T-cell (primary cell): ENCODE measurements at places on chromosomes 12 and 14.

GRCh38 chr14:89792489-89793366 is 161.8 kb downstream of the EFCAB11 start:
- DNase-seq = no peak

DNA sequence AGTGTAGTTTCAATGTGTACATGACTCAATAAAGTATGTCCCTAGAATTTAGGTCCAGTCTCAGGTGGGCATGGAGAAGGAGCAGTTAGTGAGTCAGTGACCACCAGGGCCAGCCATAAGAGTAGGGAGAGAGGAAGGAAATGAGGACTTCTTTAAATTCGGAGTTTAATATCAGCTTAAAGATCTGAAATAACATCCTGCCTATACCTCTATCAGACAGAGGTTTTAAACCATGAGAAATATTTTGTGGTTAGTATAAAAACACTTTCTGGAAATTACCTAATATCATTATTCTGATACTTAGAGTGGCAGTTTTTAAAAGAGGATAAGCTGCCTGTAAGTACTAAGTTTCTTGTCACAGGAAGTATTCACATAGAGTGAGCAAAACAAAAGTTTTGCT is 61.7 kb upstream of the ST8SIA1 start:
- DNase-seq = no peak

DNA sequence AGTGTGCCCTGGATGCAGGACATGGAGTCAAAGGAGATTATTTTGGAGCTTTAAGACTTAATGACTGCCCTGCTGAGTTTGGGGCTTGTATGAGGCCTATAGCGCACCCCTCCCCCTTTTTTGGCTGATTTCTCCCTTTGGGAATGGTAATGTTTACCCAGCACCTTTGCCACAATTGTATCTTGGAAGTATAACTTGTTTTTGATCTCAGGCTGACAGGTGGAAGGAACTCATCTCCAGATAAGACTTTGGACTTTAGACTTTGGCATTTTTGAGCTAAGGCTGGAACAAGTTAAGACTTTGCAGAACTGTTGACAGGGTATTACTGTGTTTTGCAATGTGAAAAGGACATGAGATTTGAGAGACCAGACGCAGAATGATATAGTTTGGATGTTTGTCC is 110.5 kb downstream of the DERA start:
- no peak for DNase-seq

DNA sequence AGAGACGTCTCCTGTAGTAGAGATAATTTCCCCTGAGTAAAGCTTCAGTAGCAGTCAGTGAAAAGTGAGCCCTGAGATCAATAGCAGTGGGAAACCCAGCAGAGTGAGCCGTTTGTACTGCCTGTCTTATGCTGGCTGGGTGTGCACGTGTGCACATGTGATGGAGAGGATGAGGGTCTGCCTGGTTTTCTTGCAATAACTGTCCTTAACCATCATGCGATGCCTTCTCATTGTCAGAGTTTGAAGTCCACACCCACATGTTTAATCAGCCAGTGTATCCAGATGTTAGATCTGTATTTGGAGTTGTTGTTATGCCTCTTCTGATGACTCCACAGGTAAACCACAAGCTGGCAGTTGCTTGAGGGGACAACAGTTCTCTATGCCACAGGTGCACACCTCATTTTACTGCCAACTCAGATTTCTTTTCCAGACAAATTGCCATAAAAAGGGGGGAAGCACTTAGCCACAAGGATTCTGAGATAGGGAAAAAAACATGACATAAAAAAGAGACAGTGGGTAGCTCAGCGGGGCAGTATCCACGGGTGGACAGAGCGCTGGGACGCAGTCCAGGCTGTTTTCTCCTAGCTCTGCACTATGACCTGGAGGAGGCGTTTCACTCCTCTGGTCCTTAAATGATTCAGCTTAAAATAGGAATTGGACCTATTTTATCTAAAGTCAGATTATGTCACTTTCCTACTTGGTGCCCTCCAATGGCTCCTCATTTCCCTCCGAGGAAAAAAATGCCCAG is 192.3 kb downstream of the ANO6 start:
- no peak for DNase-seq

- no peak for DNase-seq
These were observed 47.8 kb downstream of the VRK1 start for GRCh38 chr14:96844857-96845570.

GRCh38 chr12:113271466-113271852 is 50.2 kb downstream of the TPCN1 start:
- no peak for DNase-seq

- DNase-seq = no peak
These were observed 84.9 kb upstream of the DIO3 start for GRCh38 chr14:101476258-101476915.

DNA sequence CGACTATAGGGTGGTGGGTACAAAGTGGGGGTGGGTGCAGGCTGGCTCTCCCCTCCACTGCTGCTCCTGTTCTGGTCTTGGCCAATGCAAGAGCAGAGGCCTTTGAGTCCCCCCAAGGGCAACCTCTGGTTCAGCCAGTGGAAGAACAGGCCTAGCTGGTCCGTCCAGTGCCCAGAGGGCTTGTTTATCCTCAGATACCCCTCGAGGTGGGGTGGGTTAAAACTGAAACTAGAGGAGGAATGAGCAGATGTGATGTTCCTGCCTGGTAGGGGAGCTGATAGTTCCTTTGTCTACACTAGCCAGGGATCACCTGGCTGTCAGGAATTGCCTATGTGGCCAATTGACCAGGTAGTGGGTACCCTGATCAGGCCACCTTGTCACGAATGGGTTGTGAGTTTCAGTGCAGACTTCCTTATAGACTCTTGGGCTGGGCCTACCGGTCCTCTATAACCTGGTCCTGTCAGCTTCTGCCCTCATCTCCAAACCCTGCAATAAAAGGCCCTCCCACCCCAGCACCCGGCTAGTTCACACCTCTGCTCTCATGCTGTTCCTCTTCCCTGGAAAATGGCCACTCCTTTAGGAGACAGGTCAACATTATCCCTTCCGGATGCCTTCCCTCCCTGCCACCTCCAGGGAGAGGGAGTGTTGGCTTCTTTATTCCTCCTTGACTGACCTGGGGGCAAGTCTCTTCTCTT is 10.7 kb upstream of the HSP90AA1 start:
- DNase-seq = no peak

DNA sequence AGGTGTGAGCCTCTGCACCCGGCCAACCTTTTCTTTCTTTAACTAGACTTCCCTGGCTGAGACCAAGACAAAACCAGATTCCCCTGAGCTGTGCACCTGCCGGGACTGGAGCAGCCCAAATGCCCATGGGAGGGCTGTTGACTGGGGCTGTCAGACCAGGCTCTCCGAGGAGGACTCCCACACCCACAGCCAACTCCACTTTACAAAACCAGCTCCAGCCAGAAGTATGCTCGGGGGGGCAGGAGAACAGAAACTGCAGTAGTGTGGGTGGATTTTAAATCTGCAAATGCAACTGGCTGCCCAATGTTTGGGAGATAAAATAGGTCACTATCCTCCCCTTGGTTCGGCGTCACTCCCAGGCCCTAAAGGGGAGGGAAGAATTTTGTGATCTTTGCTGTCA is 78.5 kb downstream of the VCPKMT start:
- DNase-seq = no peak

GRCh38 chr14:68182492-68182891 is 362.9 kb downstream of the RAD51B start:
- no peak for DNase-seq

- no peak for DNase-seq
These were observed 474.0 kb downstream of the ZFP36L1 start for GRCh38 chr14:68318828-68319227.

GRCh38 chr12:79324571-79324970 is 366.2 kb downstream of the PAWR start:
- no peak for DNase-seq

- DNase-seq = no peak
These were observed 150.3 kb downstream of the CEP83 start for GRCh38 chr12:94309373-94309772.

- no peak for DNase-seq
These were observed 49.5 kb downstream of the ADIPOR2 start for GRCh38 chr12:1740161-1740948.

DNA sequence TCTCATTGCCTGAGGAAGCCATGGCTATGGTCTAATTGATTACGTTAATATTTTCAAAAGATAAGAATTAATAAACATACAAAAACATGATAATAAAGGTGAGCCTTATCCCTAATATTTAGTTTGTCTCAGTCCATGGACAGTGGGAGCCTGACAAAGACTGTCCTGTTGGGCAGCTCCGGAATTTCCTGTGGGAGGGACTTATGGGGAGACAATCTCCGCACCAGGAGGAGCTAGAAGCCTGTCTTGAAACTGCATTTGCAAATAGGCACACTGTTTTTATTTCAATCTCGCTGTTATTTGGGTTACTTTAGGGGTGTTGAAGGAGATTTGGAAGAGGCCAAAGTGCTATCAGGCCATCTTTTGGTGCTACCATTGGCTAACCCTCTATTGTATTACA is 50.8 kb upstream of the ZDHHC17 start:
- no peak for DNase-seq

- no peak for DNase-seq
These were observed 218.4 kb upstream of the FAR2 start for GRCh38 chr12:28930704-28931103.

- DNase-seq = no peak
These were observed 71.9 kb downstream of the KLHL28 start for GRCh38 chr14:44889595-44890471.

DNA sequence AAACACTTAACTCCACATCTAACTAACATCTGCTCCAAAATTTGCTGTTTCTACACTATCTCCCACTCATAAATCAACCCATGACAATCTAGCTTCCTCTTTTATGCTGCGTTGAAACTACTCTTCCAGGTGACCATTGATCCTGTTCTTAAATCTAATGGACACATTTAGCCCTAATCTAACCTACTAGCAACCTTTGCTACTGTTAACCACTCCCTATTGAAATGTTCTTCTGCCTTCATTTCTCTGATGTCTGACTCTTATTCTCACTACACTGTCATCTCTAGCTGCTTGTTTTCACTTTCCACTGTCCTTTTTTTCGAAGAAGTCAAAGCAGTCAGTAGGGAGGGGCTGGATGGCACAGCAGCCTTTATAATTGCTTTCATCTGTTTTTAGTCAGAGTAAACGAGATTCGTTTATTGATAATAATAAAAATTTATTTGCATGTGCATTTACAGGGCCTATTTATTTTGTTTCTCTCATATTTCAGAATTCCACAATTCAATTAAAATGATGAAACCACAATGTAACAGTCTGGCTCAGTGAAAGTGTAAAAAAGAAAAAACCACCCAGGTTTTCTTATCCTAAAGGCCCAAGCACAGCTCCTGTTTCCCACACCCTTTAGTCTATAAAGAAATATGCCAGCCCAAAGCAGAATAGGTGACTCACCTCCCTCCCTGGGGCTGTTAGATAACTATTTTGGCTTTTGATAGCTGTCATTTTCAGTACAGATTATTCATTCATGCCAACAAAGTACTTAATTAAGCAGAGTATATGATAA is 44.9 kb downstream of the ATP2B1 start:
- DNase-seq = no peak

- DNase-seq = no peak
These were observed 416 bp downstream of the GALNT8 start for GRCh38 chr12:4720637-4720995.

- no peak for DNase-seq
These were observed 30.2 kb upstream of the DYRK2 start for GRCh38 chr12:67618303-67618702.

- DNase-seq = no peak
These were observed 7.5 kb upstream of the ETFBKMT start for GRCh38 chr12:31651893-31652521.

DNA sequence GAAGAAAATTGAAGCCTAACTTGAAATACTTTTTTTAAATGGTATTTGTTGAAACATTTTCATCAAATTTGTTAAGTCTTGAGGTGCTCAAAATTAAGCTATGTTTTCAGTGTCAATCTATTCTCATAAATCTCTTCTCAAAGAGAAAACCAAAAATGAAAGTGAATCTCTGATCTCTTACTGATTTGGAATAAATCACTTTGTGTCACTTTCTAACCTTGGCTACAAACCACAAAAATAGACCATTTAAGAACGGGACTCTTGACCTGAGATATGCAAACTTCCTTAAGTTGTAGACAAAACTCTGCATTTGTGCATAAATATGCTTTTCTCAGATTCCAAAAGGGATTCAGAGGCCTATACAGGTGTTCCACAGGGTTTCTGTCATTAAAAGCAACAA is 192.9 kb downstream of the SEC23A start:
- DNase-seq = no peak

GRCh38 chr12:56635806-56636674 is 5.9 kb upstream of the BAZ2A start:
- peak; percentile 72 for DNase-seq

GRCh38 chr14:36012621-36013020 is 163.9 kb downstream of the PTCSC3 start:
- DNase-seq = no peak

- DNase-seq = no peak
These were observed 219.5 kb upstream of the OTX2 start for GRCh38 chr14:57029620-57030253.

DNA sequence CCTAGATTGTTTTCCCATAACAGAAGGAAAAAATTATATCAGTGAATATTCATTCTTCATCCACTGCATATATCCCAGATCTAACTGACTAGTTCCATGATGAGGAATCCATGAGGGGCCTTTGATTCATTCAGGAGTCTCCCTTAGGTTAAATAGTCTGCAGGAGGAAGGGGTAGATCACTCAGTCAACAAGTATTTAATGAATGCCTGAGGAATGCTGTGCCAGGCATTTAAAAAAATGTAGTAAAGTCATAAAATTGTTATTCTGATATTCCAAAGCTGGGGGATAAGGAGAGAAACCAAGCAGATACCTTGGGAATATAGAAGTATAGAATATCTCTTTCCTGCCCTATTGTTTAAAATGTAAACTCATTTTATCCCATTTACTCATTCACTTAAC is 216.2 kb upstream of the CAND1 start:
- no peak for DNase-seq

DNA sequence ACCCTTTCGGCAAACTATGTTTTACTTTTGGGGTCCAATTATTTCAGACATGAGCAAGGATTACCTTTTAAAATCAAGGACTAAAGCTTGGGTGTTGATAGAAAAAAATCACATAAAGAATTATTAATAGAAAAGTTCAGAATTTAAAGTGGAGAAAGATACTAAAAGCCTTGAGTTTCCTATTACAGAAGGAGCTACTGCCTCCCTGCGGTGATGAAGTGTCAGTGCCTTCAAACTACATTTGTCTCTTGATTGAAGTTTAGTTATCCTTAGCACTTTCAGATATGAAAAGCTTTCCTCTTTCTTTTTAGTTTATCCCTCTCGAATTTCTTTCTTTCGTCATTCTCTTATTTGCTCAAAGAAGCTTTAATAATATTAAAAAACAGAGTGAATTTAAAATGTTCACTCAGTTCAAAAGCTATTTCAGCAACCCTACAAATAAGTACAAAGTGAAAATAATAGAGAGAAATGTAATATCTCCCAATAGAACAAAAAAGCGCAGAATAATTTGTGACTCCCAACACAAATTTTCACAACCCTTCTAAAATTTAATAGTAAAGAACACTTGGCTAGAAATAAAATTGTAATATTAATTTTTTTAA is 87.6 kb downstream of the SEC23A start:
- DNase-seq = no peak

DNA sequence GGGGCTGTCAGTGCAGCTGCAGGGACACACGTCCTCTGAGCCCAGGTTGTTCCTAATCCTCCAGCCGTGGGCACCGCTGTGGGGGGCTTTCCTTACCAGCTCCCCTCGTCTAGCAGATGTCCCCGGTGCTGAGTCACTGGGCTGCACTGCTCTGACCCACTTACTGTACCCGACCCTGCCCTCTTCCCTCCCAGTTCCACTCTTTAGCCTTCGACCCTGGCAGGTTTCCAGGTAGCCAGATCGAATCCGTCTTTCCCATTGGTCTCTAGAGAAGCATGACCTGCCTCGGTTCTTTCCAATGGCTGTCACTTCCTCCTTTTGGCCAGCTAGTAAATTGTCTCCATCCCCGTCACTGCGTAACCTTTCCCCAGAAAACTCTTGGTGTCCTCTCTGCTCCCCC is 48.4 kb downstream of the ELK3 start:
- DNase-seq = no peak
